Stimulated activated CD4-positive, alpha-beta T cell treated with anti-CD3 and anti-CD28 coated beads, TNF-alpha, amount 100 ng/mL, for 48 hours (primary cell): ENCODE measurements at places on chromosomes 7 and 10.

DNA sequence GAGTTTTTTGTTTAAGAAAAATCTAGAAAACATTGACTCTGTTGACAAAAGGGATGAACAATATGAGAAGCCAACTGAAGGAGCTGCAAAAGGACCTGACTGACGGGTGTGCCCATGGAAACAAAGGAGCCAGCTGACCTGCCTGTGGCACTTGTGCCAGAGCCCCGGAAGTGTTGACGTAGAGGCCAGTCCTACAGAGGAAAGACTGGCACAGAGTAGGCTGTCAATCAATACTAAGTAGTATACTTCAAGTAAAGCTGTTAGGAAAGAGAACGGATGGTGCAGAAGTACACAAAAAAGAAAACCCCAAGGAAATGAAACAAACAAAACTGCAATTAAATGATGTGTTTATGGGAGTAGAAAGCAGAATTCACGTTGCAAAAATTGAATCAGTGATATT lies 19.0 kb upstream of the ABI1 start:
- DNase-seq: no peak

DNA sequence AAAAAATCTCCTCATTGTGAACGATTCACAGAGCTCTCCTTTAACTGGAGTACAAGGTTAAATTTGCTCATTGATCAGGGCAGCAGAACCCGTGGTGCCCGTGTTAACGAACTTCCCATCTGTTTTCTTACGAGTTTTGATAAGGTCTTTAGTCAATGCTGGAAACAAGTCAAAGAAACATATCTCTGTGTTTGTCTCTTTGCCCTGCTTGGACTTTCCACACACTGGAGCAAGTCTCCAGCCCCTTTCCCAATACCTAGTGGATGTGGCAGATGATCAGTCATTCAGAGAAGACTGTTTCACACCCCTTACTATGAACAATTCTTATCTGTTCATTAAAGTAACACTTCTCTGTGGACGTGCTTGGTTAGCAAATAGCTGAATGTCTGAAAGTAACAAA lies 121.3 kb downstream of the ARID5B start:
- DNase-seq: no peak

DNA sequence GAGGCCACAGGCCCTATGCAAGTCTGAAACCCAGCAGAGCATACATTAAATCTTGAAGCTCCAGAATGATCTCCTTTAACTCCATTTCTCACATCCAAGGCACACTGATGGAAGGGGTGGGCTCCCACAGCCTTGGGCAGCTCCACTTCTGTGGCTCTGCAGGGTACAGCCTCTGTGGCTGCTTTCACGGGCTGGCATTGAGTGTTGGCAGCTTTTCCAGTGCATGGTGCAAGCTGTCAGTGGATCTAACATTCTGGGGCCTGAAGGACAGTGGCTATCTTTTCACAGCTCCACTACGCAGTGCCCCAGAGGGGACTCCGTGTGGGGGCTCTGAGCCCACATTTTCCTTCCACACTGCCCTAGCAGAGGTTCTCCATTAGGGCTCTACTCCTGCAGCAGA lies 265.7 kb upstream of the MAGI2 start:
- no peak for DNase-seq

DNA sequence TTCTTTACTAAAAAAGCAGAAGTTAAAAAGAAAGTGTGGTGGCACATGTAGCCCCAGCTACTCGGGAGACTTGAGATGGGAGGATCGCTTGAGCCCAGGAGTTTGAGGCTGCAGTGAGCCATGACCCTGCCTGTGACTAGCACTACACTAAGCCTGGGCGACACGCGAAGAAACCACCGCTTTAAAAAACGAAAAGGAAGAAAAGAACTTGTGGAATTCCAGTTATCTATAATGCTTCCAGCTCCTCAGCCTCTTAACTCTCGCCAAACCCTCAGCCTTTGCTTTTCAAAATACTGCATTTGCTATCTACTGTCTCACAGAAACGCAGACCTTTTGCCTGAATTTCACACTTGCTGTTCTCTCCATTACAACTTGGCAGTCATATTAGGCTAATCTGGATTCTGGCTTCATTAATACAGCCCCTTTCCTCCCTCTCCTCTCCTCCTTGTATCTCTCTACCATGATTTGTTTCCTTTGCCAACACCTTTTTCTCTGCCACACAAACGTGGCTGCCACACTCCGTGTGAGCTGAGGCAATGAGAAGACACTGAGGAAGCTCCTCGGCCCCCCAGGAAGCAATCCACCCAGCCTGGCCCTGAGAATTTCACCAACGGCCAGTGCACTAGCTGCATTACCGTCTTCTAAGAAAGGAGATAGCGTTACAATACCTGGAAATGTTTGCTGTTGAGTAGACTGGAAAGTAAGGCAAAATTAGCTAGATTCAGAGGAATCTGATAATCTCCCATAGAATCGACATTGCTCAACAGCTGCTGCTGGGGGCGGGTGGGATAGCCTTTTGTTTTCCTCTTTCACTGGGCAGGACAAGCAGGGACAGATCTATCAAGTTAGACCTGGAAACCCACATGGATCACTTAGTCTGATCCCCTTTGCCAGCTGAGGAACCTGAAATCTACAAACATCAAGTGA lies 37.2 kb downstream of the CALML5 start:
- DNase-seq: no peak

DNA sequence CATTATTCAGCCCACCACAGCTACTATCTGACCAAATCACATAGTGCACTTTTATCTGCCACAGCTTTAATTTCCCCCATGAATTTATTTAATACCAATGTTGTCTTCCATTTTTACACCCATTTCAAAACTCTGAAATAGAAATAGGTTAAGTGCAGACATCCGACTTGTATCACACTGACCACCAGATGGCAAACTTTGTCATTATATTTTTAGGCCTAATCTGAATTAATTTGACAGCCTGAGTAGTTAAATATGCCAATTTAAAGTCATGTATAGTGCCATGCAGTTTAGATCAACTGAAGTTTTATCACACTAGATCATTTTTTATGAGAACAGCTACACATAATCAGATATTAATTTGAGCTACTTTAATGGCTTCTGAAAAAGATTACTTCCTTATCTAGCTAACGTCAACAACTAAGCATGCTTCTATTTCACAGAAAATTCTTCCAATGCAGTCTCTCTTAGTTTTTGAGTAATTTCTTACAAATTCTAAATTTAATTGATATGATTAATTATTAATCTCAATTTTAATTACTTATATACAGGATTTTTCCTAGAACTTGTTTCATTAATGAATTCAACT lies 566.4 kb downstream of the GFRA1 start:
- no peak for DNase-seq
